ENCODE measurements at places on chromosomes 3 and 15.

- no peak for DNase-seq
Measured at GRCh38 chr3:191026746-191027145, 164.3 kb upstream of the GMNC start.

- no peak for DNase-seq
Measured at GRCh38 chr3:56829533-56829932, 27.8 kb upstream of the ARHGEF3 start.

DNA sequence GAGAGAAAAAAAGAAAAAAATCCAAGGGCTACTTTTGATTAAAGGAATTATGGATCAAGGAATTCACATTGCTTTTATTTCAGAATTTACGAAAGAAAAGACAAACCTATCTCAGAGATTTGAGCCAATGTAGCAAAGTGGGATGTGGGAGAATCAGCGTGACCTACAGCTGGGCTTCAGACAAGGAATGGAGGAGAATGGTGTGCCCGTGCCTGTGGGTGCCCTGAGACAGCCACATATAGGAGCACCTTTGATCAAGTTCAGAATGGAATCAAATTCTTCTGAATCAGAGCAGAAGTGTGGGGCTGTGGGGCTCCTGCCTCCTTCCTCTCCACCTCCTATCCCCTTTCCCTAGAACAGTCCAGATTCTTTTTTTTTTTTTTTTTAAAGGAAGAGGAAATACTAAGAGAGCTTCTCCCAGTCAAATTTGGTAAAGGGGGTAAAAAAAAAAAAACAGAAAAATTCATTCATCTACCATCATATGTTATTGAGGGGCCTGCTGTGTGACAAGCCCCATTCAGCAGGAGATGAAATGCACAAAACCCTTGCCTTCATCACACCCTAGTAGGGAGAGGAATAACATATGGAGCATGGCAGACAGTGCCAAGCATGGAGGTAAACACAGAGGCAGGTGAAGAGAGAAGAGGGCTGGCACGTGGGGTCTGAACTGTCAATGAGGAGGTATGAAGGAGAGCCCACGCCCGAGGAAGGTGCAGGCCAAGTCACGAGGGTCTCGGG lies 25.0 kb upstream of the MUSTN1 start:
- no peak for DNase-seq

DNA sequence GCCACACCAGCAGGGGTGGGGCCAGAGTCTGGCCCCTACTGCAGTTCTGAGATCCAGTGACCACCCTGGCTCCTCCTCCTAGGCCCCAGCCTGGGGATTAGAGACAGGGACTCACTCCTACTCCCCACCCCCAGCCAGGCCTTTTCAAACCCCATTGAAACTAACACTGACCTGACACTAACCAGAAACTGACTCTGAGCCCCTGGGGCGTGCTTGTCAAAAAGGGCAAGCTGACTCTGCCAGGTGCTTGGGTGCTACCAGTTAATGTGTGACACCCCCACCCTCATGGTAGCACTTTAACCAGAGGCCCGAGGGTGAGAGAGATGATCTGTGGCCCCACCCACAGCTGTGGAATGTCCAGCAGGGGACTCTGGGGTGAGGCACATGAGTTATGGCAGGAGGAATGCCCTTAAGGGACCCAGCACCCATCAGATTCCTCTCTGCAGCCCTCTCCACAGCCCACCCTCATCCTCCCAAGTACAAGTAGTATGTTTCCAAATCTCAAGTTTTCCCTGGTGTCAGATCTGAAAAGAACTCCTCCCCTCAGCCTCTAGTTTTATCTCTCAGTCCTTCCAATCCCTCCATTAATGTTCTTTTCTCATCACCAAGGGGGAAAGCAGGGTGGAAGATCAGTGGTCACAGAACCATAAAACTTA lies 1.4 kb downstream of the PTH1R start:
- DNase-seq: no peak

DNA sequence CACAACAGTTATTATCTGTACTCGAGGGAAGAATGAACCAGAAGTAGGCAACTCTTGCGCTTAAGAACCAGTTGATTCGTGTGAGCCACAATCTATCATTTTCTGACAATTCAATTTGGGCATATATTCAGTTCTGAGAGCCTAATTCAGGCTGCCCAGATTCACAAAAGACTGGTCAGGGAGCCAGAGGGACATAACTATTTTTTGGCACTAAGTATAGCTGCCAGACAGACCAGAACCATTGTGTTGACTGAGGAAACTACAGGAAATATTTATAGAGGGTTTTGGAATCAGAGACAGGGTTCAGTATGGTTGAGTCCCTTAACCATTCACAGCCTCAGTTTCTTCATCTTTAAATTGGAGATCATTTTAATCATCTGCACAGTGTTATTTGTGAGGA lies 226.7 kb downstream of the TAFA4 start:
- no peak for DNase-seq

DNA sequence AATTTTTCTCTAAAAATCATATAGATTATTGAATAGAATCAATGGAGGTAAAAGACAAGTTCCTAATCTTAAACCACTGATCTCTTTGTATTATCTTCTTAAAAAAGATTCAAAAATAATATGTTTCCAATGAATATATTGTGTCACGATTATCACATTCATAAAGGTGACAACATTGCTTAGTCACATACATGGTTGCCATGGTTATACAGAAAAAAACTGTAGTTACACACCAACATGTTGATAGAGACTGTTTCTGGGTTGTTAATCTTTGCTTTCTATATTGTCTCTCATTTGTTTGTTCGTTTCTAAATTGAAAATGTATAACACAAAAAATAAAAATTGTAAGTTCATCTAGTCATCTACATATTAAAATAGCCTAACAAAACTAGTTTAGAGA lies 376.0 kb upstream of the ALCAM start:
- DNase-seq: no peak

DNA sequence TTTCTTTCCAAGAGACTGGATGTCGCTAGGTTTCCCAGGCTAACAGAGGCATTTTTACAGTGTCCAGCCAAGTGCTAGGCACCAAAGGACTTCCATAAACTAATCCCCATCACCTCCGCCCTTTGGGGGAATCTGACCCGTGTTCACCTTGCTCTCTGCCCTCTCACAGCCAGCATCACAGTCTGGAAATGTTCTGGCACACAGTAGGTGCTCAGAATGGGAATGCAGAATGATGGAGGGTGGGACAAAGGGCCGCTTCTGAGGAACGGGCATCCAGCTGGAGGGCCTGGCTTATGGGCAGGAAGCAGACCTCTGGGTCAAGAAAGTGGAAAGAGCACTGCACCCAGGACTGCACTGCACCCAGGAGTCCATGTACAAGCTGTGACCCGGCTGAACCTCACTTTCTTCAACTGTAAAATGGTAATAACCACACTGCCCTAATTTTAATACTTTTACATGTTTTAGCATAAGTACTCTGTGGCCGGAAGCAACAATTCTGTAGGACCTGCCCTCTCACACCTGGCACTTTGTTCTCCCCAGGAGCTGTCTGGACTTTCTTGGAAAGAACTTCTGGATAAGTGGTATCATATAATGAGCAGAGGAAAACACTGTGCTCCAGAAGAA lies 901 bp upstream of the NMB start:
- no peak for DNase-seq

DNA sequence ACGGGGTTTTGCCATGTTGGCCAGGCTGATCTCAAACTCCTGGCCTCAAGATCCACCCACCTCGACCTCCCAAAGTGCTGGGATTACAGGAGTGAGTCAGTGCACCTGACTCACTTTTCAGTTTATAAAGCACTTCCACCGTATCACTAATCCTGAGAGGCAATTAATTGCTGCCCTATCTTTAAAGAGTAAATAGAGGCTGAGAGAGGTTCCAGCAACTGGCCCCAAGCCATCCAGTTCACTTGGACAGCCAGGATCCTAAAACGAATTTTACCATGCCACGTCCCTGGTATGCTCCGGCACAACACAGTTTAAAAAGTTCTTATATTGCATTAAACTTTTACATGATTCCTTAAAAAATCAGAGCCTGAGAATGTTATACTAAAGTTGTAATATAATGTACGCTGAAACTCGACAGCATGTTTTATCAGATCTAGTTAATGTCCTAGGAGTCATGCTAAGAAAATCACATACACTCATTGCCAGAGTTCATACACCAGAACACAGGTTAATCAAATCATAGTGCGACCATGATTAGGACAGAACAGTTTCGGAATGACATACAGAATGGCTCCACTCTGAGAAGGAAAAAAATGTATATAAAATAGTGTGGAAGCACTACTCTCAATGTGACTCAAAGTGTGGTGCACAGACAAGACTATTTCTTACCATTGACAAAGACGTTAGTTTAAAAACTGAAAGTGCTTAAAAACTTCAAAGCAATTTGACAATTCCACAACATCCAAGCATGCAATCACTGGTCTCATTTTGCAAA lies 125.4 kb downstream of the ULK4 start:
- no peak for DNase-seq

DNA sequence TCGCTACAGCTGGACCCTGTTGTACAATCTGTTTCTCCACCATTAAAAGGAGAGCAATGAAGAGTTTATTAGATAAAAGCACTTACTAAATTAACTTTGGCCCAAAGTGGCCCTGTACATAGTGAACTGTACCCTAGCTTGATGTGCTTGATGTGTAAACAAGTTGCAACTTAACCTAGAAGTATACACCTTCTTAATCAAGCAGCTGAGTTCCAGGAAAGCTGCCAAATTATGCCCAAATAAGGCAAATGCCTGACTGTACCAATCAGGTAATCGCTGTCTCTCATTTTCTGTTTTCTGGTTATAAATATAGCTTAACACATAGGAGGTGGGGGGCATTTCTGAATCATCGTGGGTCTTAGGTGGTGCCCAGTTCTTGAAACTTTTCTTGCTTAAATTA lies 704.8 kb upstream of the CBLB start:
- no peak for DNase-seq

Data from stimulated activated CD8-positive, alpha-beta memory T cell treated with anti-CD3 and anti-CD28 coated beads, Interleukin-7, amount 100 ng/mL, for 1 hour (primary cell).